ENCODE measurements at places on chromosomes 11 and 22.
A peak's percentile ranks its signal among the peaks of the same experiment; 100 is the strongest.

GRCh38 chr11:78062671-78063070 is 990 bp upstream of the THRSP start:
- no peak for DNase-seq

GRCh38 chr11:120124355-120124754 is 13.6 kb downstream of the TRIM29 start:
- DNase-seq, result no peak

DNA sequence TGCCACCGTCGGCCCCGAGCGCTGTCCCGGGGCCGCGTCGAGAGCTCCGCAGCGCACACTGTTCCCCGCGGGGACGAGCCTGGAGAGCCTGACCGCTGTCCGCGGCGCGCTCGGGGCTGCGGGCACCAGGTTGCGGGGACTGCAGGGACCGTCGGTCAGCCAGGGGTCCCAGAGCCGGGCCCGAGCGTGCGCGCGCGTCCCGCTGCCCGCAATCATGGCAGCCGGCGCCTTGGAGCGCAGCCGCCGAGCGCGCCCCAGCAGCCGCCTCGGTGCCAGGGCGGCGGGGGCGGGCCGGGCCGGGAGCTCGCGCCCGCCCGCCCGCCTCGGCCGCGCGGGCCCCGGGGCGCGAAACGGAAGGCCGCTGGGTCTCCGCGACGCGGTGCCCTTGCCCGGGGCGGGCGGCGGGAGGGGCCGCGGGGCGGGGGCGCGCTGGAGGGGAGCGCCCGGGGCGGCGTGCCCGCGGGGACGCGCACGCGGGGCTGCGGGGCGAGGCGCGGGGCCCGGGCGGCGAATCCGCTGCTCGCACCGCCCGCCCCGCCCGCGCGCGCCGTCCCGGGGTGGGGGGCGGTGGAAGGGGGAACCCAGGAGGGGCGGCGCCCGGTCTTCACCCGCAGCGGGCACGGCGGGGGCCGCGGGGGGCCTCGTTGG is 79.4 kb upstream of the PPARA start:
- peak; percentile 78 for DNase-seq

- no peak for DNase-seq
Measured at GRCh38 chr11:69864686-69865661, 45.8 kb upstream of the FGF3 start.

DNA sequence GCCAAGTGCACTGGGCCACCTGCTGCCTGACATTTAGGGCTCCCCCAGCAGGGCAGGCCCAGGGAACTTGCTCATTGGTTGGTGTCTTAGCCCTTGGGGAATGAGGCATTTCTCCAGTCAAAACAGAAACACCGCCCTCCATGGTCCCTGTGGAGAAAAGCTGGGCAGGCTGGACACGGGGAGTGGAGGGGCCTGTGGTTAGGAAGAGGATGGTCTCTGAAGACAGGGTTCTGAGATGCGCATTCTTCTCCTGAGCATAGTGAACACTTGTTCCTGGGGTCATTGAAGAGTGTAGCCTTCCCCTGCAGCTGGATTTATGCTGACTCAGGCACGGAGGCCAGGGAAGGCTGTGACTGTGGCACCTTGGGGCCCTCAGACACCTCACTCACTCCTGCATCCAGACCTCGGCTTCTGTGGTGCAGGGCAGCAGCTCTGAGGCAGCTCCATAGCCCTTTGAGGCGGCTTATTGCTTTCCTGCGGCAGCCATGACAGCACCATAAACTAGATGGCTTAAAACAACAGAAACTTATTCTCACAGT is 8.2 kb downstream of the TSPAN18 start:
- no peak for DNase-seq

DNA sequence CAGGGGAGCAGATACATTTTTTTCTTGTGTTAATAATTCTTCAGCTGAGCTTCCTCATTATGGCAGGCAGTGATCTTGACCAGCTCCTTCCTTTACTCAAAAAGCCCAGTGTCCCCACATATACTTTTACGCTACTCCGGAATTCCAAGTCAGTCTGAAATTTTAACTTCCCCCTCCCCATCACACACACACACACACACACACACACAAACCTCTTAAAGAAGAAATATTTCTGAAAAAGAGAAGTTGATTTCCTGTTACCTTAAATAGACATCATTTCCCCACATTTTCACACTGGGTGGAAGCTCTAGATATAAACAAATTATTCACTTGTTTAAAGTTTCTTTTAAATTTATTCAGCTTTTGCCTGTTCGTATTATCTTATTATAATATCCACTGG is 113.9 kb downstream of the DBX1 start:
- no peak for DNase-seq

DNA sequence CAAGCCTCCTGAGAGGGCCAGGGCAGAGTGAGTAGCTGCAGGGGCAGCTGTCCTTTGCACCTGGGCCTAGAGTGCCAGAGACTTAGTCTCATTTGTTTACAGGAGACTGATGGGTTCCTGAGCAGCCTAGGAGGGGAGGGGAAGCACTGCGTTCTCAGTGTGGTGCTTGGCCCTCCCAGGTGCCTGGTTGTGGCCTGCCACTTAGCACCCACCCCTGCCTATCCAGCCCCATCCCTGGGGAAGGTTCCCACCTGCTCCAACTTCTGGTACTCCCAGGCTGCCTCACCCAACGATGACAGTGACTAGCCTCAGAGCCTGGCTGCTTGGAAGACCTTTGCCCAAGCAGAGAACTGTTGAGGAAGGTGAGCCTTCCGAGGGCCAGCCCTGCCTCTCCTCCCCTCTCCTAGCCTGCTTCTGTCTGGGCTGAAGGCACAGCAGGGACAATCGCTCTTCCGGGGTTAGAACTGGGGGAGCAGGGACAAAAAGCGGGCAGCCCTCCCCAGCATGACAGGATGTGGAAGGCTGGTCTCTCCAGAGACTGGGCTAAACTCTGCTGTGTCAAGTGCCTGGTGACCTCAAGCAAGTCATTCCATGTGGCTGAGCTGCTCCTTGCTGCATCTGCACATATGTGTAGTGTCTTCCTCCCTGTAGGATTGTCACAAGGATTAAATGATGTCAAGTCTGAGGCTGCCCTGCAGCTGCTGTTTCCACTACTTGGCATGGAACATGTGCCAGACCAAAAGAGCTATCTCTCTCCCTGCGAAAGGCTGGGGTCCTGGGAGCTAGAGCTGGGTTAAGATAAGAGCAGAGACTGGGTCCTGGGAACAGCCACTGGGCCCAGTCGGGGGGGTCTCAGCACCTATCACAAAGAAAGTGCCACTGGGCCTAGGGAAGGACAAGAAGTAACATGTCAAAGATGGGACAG is 9.9 kb downstream of the KCNQ1OT1 start:
- DNase-seq, result no peak

DNA sequence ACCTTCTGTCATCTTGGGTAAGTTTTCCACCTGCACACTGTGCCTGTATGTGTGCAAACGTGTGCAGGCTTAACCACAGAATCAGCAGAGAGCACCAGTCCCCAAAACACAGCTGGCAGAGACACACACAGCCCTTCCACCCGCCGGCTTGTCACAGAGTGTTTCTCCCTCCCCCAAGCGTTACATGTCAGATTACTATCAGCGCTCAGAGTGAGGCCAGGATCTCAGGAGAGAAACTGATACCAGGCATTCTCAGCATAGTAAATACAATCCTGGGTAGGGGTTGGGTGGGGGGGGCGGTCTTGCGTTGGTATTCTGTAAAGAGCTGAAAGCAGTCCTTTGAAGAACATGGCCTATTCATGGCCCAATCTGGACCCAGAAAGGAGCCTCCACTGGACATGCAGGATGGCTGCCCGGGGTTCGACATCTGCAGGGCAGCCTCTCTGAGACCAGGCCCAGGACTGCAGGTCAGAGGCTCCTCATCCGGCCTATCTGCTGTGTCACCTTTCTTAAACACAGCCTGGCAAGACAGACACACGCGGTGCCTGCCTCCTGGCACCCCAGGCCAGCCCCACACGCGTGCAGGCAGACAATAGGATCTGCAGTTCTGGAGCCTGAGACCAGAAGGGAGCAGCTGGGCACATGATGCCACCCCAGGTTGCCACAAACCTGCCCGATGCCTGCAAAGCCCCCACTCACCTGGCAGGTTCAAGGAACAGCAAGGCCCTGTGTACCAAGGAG is 1.7 kb downstream of the OSBPL5 start:
- DNase-seq, result peak; percentile 16

GRCh38 chr22:29715705-29716104 is 4.1 kb upstream of the CABP7 start:
- no peak for DNase-seq

DNA sequence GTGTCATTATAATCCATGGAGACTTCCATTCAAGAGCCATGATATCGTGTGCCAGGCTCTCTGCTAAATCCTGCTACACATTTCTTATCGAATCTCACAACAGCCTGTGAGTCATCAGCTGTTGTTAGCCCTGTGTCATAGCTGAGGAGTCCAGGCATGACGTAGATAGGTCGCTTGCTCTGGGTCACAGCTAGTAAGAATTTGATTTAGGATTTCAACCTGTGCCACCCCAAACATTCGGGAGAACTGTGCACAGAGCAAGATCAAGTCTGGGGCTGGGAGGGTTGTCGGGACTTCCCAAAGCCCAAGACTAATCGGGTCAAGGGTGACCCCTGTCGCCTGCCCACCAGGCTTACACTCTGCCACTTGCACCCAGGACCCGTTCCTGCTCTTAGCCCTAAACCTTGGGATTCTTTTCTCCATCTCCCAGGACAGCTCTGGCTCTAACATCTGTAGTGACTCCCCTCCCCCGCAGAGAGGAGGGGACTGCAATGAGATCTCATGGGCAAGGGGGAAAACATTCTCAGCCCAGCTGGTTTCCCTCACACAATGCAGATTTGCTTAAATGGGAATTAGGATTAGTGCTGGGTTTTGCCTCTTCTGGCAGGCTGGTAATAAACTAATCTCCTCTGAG is 34.3 kb downstream of the TSPAN18 start:
- no peak for DNase-seq

DNA sequence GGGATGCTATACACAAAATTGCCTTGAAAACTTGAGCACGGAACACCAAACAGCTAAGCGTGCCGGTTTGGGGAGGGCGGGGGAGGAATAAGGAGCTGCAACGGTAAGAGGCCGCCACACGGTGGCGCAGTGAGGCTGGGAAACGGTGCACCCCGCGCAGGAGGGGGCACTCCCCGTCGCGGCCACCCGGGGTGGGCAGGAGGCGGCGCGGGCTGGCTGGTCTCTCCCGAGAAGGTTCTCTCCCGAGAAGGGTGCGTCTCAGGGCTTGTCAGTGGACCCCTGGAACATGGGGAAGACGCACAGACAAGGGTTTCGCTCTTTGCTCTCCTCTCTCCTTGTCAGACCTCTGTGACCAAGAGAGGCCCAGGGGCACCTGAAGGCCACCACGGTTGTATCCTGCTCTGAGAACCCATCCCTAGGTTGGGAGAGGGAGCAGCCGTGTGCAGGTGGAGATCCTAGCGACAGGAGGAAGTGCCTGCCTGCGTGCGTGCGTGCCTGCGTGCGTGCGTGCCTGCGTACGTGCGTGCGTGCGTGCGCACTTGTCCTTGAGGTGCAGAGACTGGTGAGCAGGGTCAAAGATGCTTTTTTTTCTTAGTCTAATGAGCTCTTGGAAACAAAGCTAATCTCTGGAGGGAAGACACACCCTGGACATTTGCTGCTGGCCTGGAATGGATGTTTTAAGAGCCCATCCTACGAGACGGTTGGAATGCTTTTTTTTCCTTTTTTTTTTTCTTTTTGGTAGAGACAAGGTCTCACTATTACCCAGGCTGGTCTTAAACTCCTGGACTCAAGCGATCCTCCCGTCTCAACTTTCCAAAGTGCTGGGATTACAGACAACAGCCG is 18.1 kb upstream of the JAM3 start:
- DNase-seq, result peak; percentile 71

DNA sequence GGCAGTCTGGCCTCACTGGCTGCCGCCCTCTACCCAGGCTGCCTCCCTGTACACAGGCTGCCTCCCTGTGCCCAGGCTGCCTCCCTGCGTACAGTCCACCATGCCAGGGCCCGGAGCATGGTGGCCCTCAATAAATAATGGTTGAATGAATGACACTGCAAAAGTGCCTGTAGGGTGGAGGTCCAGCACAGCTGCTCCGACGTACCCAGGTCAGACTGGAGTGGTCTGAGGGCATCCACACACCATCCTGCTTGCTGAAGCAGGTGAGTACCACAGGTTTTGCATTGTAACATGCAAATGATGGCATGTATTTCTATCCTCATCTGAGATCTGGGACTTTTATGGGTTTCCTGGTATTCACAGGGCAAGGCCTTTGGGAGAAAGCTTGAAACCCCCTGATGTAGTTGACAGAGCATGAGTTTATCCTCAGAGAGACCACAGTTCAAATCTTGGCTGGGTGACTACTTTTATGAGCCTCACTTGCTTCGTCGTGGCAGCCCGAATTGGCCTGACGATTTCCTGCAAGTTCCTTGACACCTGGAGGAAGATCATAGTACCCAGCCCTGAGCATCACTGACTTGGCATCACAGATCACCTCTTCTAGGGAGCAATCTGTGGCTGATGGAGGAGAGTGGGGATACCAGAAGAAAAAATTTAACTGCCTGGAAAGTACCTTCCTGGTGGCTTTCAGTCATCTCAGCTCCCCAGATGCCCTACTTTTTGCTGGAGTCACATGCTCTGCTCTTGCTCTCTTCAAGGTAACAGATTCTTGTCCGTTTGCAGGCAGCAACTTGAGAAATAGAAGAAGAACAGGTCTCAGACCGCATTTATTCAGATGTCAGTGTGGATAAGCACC is 16.0 kb upstream of the CYB5R3 start:
- DNase-seq, result no peak

- DNase-seq, result no peak
Measured at GRCh38 chr11:131582021-131582525, 211.7 kb downstream of the NTM start.

DNA sequence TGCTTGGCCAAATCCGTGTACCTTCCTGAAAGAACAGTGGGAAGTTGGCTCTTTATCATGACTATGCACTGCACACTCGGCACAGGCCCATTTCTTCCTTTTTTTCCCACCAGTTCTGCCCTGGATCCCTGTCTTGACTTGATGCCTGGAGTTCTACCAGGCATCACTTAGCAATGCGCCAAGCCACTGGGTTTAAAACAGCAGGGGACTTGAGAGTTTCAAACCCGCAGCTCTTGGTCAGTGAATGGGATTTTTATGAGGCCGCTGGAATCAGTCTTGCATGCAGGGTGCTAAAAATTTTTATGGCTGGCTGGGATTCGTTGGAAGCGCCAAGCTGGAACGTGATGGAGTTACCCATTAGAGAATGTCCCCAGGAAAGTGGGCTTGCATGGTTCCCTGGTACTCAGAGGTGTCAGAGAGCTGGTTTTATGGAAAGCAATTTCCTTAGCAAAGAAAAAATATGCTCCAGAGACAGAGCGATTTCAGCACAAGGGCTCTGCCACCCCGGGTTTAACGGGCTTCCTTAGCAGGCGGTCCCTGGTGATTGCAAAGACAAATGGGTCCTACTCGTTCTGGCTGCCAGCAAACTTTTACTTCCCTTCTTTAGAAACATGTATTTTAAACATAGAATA is 432.9 kb downstream of the TENM4 start:
- DNase-seq, result no peak

DNA sequence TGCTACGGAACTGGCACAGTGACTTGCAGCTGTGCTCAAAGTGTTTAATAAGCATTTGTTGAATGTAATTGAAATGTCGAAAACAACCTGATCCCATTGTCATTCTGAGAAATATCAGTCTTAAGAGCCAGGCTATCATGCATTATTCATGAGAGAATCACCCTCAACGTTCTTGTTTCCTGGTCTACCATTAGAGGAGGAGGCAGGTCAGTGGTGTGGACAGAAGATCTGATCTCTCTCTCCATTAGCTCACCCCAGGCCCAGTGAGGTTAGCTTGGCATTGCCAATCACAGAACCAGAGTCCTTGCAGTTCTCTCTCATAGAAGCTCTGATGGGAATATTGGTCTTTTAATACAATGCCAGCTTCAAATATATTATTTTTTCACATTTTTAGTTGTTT is 121.1 kb upstream of the SPON1 start:
- DNase-seq, result no peak
